Suppressor macrophage (primary cell): ENCODE measurements at places on chromosomes 5 and 9.

DNA sequence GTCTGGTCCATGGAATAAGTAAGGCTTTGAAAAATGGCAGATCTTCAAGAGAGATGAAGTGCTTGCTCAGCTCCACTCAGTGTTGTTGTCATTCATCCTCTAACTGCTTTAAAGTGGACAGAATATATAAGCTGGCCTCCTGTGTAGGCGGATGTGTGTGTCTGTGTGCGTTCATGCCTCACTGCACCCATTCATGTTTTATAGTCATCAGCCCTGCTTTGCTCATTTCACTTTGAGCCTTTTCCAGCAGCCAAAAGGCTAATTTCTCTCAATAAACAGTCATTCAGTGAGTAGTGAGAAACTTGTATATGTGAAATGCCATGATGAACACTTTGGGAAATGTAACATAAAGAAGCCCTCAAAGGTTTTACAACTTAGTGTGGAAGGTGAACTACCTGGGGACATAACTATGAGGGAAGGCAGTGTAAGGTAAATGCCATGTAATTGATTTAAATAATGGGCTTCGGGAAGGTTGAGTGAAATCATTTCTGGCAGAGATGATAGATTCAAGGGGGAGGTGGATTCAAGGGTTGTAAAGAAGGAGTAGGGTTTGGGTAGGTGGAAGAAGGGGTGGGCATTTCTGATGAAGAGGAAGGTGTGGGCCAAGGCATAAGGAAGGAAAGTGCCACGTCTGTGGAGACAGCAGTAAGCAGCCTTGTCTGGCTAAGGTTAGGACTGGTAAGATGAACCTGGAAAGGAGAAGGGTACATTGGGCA, 15.7 kb downstream of the TTC23L start:
- no peak for DNase-seq

- DNase-seq = no peak
Observed at GRCh38 chr5:132024117-132024435, 12.6 kb upstream of the ACSL6 start.

GRCh38 chr5:34599471-34600117, 56.5 kb upstream of the RAI14 start:
- no peak for DNase-seq

DNA sequence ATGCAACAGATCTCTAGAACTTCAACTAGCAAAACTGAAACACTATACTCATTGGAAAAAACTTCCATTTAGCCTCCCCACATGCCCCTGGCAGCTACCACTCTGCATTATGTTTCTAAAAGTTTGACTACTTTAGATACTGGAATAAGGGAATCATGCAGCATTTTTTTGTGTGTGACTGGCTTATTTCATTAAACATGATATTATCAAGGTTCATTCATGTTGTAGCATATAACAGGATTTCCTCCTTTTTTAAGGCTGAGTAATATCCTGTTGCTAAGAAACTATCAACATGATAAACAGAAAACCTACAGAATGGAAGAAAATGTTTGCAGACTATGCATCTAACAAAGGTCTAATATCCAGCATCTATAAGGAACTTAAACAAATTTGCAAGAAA, 597.9 kb downstream of the DMRTA1 start:
- DNase-seq = no peak

GRCh38 chr9:9585920-9586319, 1026.9 kb downstream of the PTPRD start:
- DNase-seq = no peak

DNA sequence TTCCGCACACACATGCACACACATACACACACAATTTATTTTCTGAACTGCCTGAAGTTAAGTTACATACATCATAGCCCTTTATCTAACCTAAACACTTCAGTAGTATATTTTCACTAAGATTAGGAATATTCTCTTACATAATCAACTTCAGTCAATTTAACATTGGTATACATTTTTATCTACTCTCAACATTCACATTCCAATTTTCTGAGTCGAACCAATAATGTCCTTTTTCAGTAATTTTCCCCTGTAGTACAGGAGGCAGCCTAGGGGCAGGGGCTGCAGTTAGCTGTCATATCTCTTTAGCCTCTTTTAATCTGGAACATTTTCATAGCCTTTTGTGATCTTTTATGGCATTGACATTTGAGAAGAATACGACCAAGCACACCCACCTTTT, 150.1 kb downstream of the DAB2IP start:
- no peak for DNase-seq

DNA sequence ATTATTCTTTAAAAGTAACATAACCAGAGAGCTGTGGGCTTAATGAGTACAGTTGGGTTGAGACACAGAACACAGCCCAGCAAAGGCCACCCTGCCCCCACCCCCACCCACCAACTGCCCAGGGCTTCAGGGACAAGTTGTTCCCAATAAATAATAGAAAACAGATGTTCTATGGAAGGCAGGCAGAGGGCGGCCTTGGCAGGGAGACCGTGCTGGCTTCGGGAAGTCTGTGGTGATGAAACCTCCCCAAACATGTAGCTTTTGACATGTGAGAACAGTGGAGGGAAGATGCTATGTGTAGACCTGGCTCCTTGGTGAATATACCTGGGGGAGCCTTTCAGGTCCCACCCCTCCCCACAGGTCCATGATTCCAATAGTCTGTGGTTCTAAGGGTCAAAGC, 10.0 kb downstream of the TRAF1 start:
- no peak for DNase-seq

- DNase-seq = no peak
Observed at GRCh38 chr5:30607301-30607894, 586.1 kb upstream of the CDH6 start.

- DNase-seq = no peak
Observed at GRCh38 chr5:77719666-77720363, 56.3 kb downstream of the TBCA start.

- DNase-seq = peak; percentile 51
Observed at GRCh38 chr9:91395553-91396471, 27.8 kb downstream of the NFIL3 start.

DNA sequence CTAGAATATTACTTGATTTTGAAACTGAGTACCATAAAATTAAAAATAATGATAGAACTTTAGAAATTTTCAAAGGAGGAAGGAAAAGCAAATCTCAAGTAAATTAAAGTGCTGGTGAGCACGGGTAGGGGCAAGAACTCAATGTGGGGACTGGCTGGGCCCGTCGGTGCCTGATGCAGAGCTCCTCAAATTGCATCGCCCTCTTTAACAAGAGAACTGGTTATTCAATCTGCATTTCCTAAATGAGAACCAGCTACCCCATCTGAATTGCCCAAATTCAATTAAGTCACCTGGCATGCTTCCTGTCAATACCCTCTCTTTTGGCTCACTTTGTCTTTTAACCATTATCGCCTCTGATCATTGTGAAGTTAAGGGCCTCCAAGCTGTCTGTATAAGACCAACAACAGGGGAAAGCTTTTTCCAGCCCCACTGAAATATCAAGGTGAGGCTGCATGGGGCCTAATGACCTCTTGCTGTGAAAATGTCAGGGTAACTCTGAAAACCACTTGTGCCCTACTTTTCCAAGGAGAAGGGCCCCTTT, 316.7 kb downstream of the SLIT3 start:
- DNase-seq = no peak

- DNase-seq = no peak
Observed at GRCh38 chr9:137383081-137383783, 39.7 kb downstream of the EXD3 start.

GRCh38 chr5:171926311-171926710, 80.1 kb downstream of the FBXW11 start:
- peak; percentile 17 for DNase-seq

GRCh38 chr9:113139953-113140352, 10.9 kb upstream of the SLC31A2 start:
- DNase-seq = no peak

DNA sequence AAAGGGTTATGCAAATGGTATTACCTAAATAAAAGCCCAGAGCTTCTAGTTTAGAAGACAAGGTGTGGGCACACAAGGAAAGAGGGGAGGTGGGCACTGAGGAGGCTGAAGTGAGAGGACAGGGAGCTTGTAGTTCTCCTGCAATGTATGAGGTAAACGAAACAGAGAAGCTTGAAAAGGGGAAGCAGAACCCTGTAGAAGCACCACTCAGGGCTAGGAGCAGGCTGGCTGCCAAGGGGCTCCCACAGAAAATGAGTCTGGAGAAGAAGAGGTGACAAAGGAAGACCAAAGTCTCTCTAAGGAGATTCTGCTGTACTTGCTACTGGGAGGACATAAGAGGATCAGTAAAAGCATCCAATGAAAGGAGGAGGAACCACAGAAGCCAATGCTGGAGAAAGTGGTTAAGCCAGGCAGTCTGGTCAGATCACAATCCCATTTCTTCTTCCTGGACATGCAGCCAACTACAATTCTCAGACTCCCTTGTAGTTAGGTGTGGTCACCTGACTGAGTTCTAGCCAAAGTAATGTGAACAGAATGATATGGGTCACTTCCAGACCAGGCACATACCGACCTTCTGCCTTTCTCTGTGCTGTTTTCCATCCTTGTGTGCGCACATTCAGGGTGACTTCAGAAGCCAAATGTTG, 174.5 kb upstream of the MAP3K1 start:
- DNase-seq = peak; percentile 84

DNA sequence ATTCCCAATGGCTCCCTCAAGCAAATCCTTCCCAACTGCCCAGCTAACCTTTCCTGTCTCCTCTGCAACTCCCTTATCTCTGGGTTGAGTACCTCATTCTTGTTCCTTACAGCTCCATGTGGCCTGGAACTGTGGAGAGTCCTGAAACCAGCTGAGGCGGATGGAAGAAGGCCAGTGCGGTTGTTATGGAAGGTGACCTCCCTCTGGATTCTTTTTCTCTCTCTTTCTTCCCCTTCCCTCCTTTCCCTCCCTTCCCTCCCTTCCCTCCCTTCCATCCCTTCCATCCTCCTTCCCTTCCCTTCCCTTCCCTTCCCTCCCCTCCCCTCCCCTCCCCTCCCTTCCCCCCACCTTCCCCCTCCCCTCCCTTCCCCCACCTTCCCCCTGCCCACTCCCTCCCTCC, 45.1 kb downstream of the IL31RA start:
- DNase-seq = no peak

DNA sequence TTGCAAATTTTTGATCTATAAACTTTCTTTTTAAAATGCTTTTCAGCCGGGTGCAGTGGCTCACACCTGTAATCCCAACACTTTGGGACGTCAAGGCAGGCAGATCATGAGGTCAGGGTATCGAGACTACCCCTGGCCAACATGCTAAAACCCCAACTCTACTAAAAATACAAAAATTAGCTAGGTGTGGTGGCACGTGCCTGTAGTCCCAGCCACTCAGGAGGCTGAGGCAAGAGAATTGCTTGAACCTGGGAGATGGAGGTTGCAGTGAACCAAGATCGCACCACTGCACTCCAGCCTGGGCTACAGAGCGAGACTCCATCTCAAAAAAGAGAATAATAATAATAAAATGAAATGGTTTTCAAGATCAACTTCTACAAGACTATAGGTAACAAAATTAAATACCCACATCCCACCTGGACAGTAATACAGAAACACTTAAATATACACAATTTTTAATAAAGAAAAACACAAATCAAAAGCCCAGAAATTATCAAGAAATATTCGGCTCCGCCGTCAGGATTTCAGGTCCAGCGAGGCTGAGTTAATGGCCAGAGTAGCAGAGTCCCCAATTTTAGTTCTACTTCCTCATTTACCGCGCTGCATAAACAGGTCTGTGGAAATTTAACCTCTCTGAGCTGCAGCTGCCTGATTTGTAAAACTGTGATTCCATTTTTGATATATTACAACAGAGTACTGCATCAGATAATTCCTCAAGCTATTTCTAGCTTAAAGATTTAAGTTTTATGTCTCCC, 4.0 kb downstream of the TUT7 start:
- DNase-seq = peak; percentile 59

GRCh38 chr5:95823218-95823737, 752 bp upstream of the GLRX start:
- no peak for DNase-seq

- no peak for DNase-seq
Observed at GRCh38 chr9:7834531-7834930, 35.0 kb upstream of the DMAC1 start.

- peak; percentile 46 for DNase-seq
Observed at GRCh38 chr9:88831713-88832407, 159.4 kb upstream of the S1PR3 start.

DNA sequence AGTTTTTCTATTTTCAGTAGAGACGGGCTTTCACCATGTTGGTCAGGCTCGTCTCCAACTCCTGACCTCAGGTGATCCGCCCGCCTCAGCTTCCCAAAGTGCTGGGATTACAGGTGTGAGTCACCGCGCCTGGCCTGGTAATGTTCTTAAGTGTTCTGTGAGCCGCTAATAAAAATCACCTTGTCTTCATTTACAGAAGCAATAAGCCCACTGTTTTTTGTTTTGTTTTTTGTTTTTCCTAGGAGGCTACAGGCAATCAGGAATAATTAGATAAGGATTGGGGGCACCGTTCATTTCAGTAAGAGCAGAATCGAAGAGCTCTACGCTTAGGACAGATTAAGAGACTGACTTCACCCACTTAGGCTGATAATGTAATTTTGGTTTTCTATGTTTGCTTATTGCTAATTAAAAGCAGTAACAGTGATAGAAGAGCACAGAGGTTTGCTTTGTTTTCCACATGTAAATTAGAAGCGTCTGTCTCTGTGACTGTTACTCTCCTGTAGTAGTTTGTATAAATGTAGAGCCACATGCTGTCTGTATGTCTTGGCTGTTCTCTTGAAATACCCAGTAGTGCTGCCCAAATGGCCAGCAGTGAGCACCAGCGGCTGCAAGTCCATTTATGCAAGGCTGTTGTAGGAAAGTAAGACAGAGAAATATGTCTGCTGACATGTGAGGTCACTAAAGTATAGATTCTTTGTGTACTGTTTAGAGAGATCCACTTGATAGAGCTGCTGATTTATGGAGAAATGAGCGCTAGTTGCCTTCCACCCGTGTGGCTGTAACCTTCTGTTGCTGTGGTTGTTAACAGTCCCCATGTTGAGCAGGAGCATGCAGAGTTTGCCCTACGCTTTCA, 30.5 kb downstream of the TRIO start:
- DNase-seq = peak; percentile 12

GRCh38 chr5:154412316-154412715, 33.5 kb upstream of the SAP30L start:
- DNase-seq = no peak

DNA sequence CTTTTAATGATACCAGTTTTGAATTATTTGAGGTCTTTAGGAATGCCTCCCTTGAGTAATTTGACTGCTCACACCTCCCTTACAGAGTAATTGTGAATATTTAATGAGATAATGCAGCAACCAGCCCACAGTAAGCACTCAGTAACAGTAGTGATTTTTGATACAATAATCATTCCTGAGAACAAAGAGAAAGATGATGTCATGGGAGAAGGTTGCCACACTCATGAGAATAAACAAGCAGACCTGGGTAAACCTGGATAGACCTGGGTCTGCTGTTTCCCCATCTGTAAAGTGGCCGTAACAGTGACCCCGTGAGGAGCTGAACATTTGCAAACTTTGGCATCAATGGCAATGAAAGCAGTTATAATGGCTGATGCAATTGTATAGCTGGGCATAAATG, 4.2 kb downstream of the C1QTNF2 start:
- DNase-seq = no peak
